ENCODE measurements at places on chromosomes 12 and 14.

DNA sequence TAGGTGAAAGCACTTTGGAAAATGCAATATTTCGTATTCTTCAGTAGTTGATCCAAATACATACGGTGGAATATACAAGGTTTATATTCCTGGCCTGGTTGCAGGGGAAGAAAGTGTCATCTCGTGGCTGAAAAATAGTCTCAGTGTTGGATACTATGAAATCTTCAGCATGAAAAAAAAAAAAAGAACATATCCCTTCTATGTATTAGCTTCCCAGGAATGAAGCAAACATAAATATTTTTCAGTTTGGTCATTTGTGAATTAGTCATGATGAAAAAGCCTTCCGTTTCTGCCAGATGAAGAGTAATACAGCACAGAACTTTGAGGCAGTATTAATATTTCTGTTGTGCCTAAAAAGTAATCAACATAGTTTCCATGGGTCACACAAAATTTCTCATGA is 36.7 kb downstream of the FLRT2 start:
- no peak for DNase-seq

DNA sequence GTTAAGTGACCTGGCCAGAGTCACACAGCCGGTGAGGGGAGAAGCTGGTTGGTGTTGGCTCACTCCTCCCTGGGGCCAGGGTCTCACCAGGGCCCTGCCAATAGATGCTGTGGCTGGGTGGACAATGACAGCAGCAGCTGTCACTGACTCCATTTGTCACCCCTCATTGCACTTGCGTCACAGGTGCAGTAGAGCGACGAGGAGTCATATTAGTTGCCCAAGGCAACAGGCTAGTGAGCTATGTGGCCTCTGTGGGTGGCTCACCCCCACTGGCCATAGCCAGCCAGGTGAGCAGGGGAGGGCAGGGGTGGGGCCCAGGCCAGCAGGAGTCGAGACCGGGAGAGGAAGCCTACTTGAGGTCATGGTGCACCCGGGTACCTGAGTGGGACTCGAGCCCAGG is 9.7 kb downstream of the SLC25A47 start:
- DNase-seq, result peak; percentile 88

DNA sequence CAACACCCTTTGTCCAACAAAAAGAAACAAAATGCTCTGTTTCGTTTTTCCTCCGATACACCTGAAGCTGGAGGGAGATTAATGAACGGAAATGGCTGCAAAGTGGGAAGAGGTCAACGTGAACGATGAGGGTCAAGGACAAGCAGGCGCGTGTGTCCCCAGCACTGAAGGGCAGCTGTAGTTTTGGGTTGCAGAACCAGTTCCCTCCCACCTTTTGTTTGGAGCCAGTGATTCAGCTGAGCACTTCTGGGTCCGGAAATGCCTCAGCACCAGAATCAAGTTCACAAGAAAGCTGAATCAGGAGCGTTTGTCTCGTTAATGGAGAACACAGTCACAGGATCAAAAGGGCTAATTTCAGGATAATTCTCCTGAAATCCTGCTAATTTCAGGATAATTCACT is 51.1 kb upstream of the PWP1 start:
- no peak for DNase-seq

DNA sequence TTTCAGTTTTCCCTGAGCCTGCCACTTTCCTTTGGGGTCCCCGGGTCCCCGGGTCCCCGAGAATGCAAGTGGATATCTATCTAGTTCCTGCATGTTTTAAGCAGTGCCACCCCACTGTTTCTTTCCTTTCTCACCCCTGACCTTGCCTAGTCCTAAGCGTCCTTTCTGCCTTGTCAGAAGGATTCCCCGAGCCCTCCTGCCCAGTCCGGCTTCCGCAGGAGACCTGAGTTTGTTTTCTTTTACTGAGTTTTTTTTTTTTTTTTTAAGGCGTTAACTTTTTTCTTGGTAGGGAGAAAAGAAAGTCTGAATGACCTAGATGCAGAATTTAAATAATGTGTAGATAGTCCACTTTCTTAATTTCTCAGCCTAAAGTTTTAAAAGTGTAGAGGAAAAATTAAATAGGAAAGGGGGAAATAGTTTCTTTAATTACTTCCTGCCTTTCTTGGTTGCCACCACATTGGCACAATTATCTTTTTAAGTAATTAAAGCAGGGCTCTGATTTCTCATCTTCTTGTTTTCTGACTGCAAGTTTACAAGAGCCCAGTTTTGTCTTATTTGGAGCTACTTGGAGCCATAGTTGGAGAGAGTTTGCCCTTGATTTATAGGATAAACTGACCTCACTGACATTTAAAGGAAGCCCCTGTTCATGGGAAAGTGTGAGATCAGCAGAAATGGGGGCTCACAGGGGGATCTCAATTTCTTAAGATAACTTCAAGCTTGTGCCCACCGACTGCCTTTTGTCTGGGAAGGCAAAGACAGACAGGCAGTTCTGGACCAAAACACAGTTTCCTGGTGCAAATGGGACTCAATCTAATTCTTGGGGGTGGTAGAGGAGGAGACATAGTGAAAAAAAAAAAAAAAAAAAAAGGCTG is 2.9 kb downstream of the PAX9 start:
- no peak for DNase-seq

DNA sequence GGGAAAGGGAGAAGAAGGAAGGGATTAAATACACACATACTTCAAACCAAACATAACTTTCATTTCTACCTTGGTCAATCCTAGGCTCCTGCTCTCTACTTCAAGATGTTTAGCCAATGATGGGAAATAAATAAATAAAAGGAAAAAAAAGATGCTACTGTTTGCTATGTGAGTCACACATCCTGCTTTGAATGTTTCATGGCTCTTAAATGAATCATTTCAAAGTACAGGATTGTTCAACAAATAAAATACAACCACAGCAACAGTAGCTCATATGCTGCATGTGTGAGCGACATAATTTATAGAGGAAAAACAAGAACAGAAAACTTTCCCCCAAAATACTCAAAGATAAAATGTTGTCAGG is 54.3 kb upstream of the NPFF start:
- no peak for DNase-seq

- no peak for DNase-seq
Observed at GRCh38 chr12:108752387-108752786, 21.1 kb upstream of the CORO1C start.

DNA sequence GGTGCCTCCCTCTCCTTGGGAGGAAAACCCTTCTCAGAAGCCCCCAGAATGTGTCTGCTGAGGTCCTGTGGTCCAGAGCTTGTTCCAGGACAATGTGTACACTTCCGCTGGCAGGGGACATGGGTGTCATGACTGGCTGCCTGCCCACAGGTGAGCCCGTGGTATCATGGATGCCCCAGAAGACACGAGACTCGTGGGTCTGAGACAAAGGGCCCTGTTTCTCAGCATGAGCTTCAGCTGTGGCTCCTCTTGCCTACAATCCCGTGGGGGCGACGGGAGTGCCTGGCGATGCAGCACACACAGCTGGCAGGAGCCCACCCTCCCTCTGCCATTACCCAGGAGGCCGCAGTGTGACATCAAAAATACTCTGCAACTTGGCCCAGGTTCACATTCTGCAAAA is 7.0 kb downstream of the TMEM121 start:
- DNase-seq, result no peak

DNA sequence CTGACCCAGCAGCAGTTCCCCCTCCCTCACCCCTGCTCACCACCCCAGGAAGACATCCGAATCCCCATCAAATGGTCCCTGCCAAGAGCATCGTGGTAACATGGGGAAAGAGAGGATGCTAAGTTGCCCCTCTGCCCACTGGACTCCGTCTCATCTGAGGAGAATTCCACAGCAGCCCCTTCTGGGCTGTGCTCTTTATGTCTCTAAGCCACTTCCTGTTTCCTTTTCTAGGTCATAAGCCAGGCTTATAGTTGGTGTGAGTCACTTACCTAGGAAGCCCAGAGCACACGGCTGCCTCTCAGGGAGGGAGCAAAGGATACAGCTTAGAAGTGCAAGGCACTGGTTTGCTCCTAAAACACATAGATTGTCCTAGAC is 76.0 kb downstream of the VCPKMT start:
- DNase-seq, result no peak

DNA sequence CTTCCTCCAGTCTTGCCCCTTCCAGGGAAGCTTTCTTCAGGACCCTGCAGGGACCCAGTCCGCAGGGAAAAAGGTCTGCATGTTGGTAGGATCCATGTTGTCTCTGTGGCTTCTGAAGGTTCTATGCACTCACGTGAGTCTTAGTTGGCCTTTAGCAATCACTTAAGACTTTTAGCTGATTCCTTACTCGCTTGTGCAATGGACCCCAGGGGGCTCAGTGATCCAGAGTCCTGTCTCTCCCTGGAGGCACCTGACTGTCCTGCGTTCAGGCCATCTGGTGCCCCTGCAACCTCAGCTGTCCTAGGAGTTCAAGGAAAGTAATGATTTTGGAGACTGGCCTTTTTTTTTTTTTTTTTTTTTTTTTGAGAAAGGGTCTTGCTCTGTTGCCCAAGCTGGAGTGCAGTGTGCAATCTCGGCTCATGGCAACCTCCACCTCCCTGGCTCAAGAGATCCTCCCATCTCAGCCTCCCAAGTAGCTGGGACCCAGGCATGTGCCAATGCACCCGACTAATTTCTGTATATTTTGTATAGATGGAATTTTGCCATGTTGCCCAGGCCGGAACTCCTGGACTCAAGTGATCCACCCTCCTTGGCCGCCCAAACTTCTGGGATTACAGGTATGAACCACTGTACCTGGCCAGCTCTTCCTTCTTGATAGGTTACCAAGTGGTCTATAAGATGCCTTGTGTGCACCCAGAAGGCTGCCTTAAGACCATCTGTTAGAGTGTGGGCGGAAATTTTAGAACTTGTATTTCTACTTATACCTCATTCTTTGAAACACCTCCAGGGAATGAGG is 4.6 kb downstream of the IFI27L2 start:
- no peak for DNase-seq

GRCh38 chr14:65073605-65074201 is 28.6 kb downstream of the MAX start:
- DNase-seq, result no peak

GRCh38 chr12:117151403-117152031 is 38.8 kb downstream of the FBXO21 start:
- no peak for DNase-seq

GRCh38 chr14:91153360-91153759 is 39.5 kb downstream of the DGLUCY start:
- no peak for DNase-seq

DNA sequence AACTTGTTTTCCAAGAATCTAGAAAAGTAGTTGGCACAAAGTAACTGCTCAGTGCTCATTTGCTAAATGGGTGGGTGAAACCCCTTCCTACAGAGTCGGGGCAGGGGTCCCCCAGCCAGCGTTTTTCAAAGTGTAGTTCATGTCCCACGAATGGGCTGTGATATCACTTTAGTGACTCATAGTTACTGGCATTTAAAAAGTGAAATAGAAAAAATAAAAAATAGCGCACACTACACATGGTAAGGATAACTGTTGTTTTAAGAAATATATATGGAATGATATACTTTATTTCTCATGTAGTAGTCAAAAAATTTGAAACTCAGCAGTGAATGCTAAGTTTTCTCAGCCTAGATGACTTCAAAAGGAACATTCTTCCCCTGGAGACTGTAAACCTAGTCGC is 250.4 kb downstream of the CHST11 start:
- no peak for DNase-seq

- DNase-seq, result no peak
Observed at GRCh38 chr14:72546344-72547016, 347.4 kb downstream of the DPF3 start.

- DNase-seq, result no peak
Observed at GRCh38 chr12:129110575-129110974, 257.3 kb downstream of the GLT1D1 start.

GRCh38 chr12:89334548-89335169 is 17.6 kb downstream of the DUSP6 start:
- no peak for DNase-seq

DNA sequence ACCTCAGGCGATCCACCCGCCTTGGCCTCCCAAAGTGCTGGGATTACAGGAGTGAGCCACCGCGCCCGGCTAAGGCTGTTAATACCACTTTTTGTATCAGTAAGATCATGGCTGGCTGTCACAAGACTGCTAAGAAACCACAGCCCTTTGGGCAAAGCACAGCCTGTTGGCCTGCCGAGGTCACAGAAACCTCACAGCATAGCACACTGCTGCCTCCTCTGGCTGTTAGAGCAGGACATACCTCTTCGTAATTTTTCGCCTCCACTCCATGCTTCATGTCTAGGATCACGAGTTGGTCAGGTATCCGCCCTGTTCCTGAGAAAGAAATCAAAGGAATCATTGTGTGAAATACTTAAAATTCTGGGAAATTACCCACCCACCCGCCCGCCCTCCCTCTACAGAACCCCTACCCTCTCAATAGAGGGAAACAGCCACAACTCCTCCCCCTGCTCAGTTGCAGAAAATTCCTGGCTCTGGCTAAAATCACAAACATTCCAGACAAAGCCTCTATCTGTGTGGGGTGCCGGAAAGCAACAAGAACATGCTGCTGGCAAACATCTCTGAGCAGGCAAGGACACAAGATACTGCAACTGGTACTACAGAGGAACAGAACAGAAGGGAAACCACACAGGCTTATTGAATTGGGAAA is 20.7 kb upstream of the NEK9 start:
- no peak for DNase-seq

DNA sequence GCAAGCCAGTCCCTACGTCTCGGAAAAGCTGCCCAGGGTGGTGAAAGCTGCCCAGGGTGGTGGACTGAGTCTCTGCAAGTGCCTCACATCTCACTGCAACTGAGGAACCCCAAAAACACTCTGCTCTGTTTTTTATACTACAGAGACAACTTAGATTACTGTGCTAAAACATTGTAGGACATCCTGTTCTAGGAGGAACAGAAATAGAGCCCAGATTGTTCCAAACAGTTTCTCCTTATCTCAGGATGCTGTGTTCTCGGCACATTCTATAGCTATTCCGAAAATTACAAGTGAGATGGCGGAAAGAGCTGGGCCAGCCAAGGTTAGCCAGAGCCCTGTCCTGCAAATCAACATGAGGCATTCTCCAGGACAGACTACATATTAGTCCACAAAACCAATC is 138.7 kb downstream of the LRIG3 start:
- DNase-seq, result no peak

DNA sequence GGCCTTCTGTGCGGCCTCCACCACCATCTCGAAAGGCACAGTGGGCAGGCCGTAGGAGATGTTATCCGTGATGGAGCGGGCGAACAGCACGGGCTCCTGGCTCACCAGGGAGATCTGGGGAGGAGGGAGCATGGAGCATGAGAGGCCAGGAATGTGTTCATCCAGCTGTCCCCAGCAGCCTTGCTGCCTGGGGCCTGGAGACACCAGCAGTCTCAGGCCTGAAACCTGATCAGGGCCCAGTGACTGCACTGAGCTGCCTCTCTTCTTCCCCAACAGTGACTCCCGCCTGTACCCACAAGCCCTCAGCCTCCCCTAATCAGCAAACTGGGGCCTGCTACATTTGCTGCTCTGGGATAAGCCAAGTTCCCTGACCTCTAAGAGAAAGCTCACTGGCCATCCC is 30.9 kb downstream of the ABCB9 start:
- DNase-seq, result no peak

- DNase-seq, result no peak
Observed at GRCh38 chr12:120951-121350, 54.4 kb downstream of the IQSEC3 start.

DNA sequence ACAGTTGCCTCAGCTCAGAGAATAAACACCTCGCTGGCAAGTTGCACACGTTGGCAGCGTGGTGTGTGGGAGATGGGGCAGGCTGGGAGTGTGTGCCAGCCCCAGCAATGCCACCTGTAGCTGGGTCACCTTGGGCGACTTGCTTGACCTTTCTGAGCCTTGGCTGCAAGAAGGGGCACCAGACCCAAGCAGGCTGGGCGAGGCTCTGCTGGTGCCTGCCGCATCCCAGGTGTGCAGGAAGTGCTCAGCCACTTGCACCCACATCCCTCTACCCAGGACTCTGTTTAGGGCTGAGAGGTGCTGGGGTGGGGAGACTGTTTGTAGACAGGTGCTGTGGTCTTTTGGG is 629 bp downstream of the FAM181A start:
- DNase-seq, result no peak
